Spinal cord (tissue), 10 donors: ENCODE measurements at places on chromosomes 3 and 15.

GRCh38 chr15:69664572-69665571, 212.3 kb downstream of the RPLP1 start:
- no peak overlapping the region for H3K27ac ChIP-seq
- no peak overlapping the region for H3K4me3 ChIP-seq
- peaks cover 31% of the 10 kb centered on the region for H3K4me1 ChIP-seq
- H3K36me3 ChIP-seq = no peaks in the 10 kb centered on the region
- DNase-seq = peak; percentile 92

- no peak for DNase-seq
- no peak overlapping the region for H3K27ac ChIP-seq
- H3K27me3 ChIP-seq = no peaks in the 10 kb centered on the region
Measured at GRCh38 chr3:66800941-66801545, 197.1 kb upstream of the KBTBD8 start.

- H3K4me1 ChIP-seq = no peaks in the 10 kb centered on the region
- H3K27me3 ChIP-seq = no peaks in the 10 kb centered on the region
Measured at GRCh38 chr3:39515681-39516441, 48.4 kb downstream of the MOBP start.

DNA sequence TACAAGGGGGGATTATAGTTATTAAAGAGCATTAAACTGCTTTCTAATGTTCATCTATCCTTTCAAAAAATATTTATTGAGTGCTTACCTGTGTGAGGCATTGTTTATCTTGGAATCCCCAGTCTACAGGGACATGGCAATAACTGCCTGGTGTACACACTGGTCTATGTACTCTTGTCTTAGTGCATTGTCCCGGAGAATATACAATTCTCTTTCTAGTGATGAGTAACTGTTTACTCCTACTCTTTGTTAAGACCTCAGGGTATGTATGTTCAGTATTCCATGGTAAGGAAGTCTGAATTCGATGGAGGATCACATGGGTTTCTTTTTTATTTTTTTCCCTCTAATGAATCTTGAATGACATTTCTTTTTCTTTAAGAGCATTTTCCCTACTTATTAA, 772.4 kb upstream of the NR2F2 start:
- H3K4me3 ChIP-seq = no peak overlapping the region
- H3K4me1 ChIP-seq = peaks cover 2% of the 10 kb centered on the region
- H3K27me3 ChIP-seq = peaks cover 2% of the 10 kb centered on the region
- H3K36me3 ChIP-seq = no peaks in the 10 kb centered on the region
- no peak for DNase-seq
- no peak overlapping the region for H3K27ac ChIP-seq

DNA sequence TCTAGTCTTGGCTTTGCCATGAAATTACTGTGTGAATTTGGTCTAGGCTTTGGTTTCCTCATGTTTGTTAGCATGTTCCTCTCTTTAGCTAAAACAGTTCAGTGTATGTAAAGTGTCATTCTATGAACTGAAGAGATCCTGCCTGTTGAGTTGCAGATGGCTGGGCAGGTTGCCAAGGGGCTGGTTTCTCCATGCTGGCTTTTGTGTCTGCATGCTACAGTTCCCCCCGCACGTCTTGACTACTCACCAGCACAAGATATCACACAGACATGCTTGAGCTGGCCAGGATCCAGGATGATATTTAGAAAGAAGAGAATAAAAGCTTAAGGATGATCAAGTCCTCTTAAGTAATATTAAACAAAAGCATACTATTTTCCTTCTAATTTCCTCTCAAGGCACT, 90.2 kb downstream of the CERS3 start:
- no peaks in the 10 kb centered on the region for H3K27me3 ChIP-seq
- peak; percentile 65 for DNase-seq

DNA sequence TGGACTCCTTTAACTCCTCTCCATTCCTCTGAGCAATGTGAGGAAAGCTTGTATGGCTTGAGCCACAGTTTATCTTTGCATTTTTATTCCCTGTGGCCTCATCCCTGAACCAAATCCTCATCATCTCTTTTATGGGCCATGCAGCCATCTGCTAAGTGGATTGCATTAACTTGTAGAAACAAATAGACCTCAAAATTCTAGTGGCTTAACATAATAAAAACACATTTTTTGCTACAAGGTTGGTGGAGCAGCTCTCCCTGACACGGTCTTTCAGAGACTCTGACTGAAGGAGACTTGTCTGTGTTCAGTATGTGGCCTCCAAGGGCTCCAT, 135.3 kb downstream of the RPL22L1 start:
- H3K4me1 ChIP-seq = no peaks in the 10 kb centered on the region
- H3K27me3 ChIP-seq = no peaks in the 10 kb centered on the region
- peak; percentile 66 for DNase-seq
- no peak overlapping the region for H3K27ac ChIP-seq
- H3K36me3 ChIP-seq = no peaks in the 10 kb centered on the region

DNA sequence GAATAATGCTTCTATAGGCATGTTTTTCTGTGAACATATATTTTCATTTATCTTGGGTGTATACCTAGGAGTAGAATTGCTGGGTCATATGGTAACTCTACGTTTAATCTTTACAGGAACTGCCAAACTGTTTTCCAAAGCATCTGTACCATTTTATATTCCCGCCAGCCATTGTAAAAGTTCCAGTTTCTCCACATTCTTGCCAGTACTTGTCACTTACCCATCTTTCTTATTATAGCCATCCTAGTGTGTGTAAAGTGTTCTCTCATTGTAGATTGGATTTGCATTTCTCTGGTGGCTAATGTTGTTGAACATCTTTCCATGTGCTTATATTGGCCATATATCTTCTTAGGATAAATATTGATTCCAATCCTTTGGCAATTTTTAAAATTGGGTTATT, 31.2 kb upstream of the CFAP20DC start:
- no peaks in the 10 kb centered on the region for H3K4me1 ChIP-seq
- no peak overlapping the region for H3K4me3 ChIP-seq
- no peaks in the 10 kb centered on the region for H3K27me3 ChIP-seq
- DNase-seq = no peak
- H3K27ac ChIP-seq = no peak overlapping the region

- no peak for DNase-seq
- no peaks in the 10 kb centered on the region for H3K4me1 ChIP-seq
- H3K27ac ChIP-seq = no peak overlapping the region
- H3K4me3 ChIP-seq = no peak overlapping the region
- H3K27me3 ChIP-seq = no peaks in the 10 kb centered on the region
- H3K36me3 ChIP-seq = no peaks in the 10 kb centered on the region
Measured at GRCh38 chr3:161026612-161027510, 78.3 kb downstream of the B3GALNT1 start.

GRCh38 chr15:32941823-32942222, 224.0 kb downstream of the GREM1 start:
- no peaks in the 10 kb centered on the region for H3K36me3 ChIP-seq
- no peak overlapping the region for H3K4me3 ChIP-seq
- no peak overlapping the region for H3K27ac ChIP-seq
- no peaks in the 10 kb centered on the region for H3K4me1 ChIP-seq

DNA sequence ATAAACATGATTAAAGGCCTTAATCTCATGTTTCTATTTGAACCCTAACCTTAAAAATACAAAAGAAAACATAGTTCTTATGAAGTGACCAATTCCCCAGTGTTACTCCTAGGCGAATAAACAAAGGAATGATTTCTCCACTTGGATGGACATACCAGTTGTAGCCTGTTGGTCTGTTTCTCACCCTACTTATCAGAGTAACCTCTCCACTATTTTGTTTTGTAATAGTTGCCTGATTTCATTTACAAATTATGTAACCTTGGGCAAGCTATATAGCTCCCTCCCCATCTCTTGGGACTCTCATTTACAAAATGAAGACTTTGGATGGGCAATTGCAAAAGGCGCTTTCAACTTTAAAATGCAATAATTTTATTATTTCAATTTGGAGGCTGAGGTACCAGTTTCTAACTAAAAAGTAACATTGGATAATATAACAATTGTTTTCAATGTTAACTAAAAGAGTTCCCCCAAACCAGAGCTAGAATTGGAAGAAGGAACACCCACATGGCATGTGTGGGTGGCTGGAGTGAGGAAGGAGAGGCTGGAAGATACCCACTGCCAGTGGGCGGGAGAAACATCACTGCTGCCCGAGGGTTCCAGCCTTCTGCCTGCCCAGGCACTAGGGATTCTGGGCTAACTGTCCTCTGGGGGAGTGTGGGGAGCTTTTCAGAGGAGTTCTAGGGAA, 74.2 kb downstream of the RFTN1 start:
- H3K4me1 ChIP-seq = no peaks in the 10 kb centered on the region
- H3K27ac ChIP-seq = no peak overlapping the region
- H3K27me3 ChIP-seq = no peaks in the 10 kb centered on the region

DNA sequence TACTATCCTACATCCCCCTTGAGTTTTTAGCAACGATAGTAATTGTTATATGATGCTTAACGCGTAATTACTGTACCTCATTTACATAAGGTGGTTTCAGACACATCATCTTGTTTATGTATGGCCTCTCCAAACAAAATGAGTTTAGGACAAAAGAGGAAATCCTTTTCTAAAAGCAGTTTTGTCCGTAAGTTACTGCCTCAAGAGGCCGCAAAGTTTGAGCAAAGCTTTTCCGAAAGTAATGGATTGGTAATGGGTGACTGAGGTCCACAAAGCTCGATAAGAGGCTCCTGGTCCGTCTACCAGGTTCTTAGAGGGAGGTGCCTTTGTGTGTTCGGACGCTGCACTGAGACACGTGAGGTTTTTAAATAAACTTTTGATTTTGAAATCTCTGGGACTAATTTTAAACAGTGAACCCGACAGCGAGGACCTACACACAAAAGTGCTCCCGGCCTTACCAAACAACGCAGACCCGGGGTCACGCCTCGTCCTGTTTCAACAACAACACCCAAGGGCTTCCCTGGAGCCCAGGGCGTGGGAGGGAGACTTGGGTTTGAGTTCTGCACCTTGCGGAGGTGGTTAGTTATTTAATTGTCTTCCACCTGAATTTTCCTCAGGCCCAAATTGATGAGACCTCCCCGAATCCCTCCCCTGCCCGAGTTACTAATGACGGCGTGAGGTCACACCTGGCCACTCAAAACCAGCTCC, 456 bp upstream of the C15orf61 start:
- H3K4me3 ChIP-seq = peak overlapping the region; percentile 60
- H3K4me1 ChIP-seq = peaks cover 5% of the 10 kb centered on the region
- H3K27me3 ChIP-seq = no peaks in the 10 kb centered on the region
- no peaks in the 10 kb centered on the region for H3K36me3 ChIP-seq
- peak overlapping the region; percentile 69 for H3K27ac ChIP-seq
- DNase-seq = no peak

DNA sequence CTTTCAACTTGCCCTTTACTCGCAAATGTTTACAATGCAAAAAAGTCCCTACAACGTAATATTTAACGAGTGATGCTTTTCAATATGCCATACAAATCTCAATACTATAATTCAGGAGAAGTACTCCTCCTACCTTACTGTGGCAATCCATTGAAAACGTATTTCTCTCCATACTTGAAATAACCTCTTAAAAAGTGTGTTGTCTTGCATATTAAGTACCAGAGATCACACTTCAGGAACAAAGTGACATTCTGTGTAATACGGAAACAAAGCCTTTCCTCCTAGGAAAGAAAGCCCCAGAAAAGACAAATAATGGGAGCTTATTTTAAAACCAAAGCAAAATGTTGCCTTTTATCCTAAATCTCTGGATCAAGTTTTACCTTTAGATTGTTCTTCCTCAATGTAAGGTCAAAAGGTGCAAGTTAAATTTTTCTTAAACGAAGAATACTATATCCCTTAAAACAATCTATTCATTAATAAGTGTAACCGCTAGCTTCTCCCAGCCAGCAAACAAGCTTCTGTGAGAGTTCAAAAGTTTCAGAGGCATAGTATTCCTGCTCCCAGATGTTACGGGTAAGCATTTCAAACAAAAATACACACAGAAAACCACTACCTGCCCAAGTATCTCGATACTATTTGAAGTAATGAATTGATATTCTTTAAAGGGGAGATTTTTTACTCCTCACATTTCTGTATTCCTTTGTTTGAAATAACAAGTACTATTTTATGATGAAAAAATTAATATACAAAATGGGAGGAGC, 1.7 kb downstream of the TJP1 start:
- H3K4me3 ChIP-seq = peak overlapping the region; percentile 78
- H3K4me1 ChIP-seq = peaks cover 12% of the 10 kb centered on the region
- peak overlapping the region; percentile 95 for H3K27ac ChIP-seq
- no peaks in the 10 kb centered on the region for H3K27me3 ChIP-seq
- no peaks in the 10 kb centered on the region for H3K36me3 ChIP-seq
- no peak for DNase-seq

DNA sequence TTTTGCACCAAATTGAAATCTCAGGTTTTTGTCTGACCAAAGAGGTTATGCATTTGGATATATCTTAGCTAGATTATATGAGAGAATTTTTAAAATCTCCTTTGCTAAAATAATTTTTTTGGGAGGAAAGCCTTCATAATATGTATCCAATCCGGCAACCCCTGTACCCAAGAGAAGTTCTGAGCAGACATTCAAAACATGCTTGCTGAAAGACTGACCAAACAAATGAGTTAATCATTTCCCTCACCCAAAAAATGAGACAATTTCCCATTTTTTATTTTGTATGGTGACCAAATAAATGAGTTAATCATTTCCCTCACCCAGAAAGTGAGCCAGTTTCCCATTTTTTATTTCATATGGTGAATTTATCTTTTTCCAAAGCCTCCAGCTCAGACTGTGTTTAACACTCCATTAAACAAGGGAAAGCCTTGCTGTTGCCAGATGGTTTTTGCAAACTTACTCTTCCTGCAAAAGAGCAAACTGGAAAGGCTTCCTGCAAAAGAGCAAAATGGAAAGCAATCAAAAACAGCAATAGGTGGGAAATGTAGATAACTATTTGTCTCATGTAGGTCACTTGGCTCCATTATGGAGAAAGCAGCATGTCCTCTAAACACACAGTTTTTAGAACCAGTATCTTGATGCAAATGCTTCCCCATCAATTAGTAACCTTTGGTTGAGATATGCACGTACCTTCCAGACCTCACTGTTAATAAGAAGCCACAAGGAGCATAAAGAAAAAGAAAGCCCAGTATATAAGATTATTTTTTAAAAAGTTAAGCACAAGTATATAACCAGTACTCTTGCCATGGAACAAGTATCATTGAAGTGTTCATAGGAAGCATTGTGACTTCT, 78.4 kb upstream of the OSTN start:
- H3K4me1 ChIP-seq = no peaks in the 10 kb centered on the region
- no peaks in the 10 kb centered on the region for H3K27me3 ChIP-seq
- DNase-seq = no peak
- no peaks in the 10 kb centered on the region for H3K36me3 ChIP-seq

- H3K27me3 ChIP-seq = no peaks in the 10 kb centered on the region
- no peak for DNase-seq
- H3K27ac ChIP-seq = no peak overlapping the region
- no peak overlapping the region for H3K4me3 ChIP-seq
- no peaks in the 10 kb centered on the region for H3K36me3 ChIP-seq
Measured at GRCh38 chr3:63642488-63642887, 10.0 kb upstream of the SNTN start.

DNA sequence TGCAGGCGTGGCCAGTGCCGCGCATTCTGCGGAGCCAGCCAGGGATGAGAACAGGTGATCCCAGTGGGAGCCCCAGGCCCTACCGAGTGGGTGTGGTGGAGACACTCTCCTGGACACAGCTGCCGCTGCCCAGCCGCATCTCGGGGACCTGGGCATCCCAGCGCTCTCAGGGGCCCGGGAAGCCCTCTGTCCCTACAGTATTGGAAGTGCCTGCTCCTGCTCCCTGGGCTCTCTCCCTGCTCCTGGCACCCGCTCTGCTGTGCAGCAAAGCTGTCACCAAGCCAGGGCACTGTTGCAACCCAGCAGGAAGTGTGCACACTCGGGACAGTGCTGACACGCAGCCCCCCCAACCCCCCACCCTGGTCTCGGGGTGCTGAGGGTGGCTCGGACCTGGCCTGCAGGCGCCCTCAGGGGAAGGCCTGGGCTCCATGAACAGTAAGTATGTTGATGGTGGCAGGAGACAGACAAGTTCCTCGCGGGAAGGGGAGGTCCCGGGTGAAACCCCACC, 1177.4 kb upstream of the GBE1 start:
- H3K4me3 ChIP-seq = no peak overlapping the region
- H3K27ac ChIP-seq = no peak overlapping the region
- no peak for DNase-seq
- no peaks in the 10 kb centered on the region for H3K36me3 ChIP-seq
- H3K27me3 ChIP-seq = no peaks in the 10 kb centered on the region
